ENCODE measurements at places on chromosomes 16 and 17.

GRCh38 chr16:35730251-35730650 lies 2270.8 kb downstream of the TP53TG3F start:
- no peaks in the 10 kb centered on the region for H3K4me1 ChIP-seq
- H3K4me3 ChIP-seq: no peak overlapping the region
- DNase-seq: no peak
- no peaks in the 10 kb centered on the region for H3K27me3 ChIP-seq

- H3K36me3 ChIP-seq: no peaks in the 10 kb centered on the region
- no peak overlapping the region for H3K4me3 ChIP-seq
- DNase-seq: no peak
- H3K27ac ChIP-seq: no peak overlapping the region
- H3K4me1 ChIP-seq: no peaks in the 10 kb centered on the region
Observed at GRCh38 chr16:59198487-59198886, 464.4 kb upstream of the GOT2 start.

DNA sequence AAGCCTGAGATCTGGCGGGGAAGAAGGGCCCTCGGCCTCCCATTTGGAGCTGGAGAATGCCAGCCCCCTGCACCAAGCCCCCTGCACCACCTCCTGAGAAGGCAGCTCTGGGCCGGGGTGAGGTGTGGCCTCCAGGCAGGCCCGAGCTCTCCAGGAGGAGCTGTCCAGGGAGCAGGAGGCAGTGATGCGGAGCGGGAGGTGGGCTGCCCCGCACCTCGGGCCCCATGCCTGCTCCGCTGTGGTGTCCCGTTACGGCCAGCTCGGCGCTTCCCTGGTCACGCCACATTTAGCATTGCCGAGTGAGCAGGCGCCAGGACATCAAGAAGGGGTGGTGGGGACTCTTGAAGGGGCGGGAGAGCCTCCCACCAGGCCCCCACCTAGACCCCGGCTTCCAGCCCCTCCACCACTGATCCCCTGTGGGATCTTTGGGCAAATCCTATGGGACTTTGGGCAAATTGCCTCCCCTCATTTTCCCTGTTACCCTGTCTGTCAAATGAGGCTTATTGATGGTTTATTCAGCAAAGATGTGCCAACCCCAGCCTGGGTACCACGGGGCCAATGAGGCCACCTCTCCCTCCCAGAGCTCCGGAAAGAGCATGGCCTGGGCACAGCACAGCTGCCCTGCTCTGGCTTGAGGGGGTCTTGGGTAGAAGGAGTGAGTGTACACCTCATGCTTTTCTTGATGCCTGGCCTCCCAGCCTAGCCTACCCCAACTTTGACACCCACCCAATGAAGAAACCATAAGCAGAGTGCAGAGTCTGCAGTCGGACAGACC lies 15.3 kb downstream of the FOXN1 start:
- H3K4me1 ChIP-seq: no peaks in the 10 kb centered on the region
- H3K27ac ChIP-seq: no peak overlapping the region
- no peaks in the 10 kb centered on the region for H3K36me3 ChIP-seq
- DNase-seq: no peak
- no peaks in the 10 kb centered on the region for H3K27me3 ChIP-seq

DNA sequence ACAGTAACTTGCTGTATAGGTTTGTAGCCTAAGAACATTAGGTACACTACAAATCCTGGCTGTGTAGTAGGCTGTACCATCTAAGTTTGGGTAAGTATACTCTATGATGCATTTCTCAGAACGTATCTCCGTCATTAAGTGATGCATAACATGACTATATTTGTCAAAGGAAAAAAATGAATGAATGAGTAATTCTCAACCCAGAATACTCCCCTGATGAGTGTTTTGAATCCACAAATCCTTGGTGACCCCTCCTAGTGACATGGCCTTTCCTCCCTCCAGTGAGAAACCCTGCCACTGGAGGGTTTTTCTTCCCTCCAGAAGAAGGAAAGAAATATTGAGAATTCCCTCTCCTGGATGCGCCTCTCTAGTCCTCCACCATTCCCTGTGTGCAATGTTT lies 24.0 kb upstream of the SALL1 start:
- H3K36me3 ChIP-seq: no peaks in the 10 kb centered on the region
- no peaks in the 10 kb centered on the region for H3K4me1 ChIP-seq
- no peaks in the 10 kb centered on the region for H3K27me3 ChIP-seq
- no peak for DNase-seq
